Renal pelvis (tissue), 12 donors: ENCODE measurements at places on chromosomes 7 and 10. TPM values are rescaled to one million over a fixed set of nuclear protein-coding genes. Genes with fewer than 3 reads are reported as not detected.

ADCY1 gene
- 3.8 TPM for polyA plus RNA-seq

CALHM2 gene
- polyA plus RNA-seq = 14.3 TPM

SCIN gene
- 144 TPM for polyA plus RNA-seq

EIF5AL1 gene
- polyA plus RNA-seq = 3.4 TPM

CTAGE4 gene
- polyA plus RNA-seq = 10.5 TPM

TAS2R41 gene
- not detected for polyA plus RNA-seq

NUTM2E gene
- polyA plus RNA-seq = 0.81 TPM

THSD7A gene
- 57.5 TPM for polyA plus RNA-seq

MDH2 gene
- 218 TPM for polyA plus RNA-seq

ZNF853 gene
- polyA plus RNA-seq = 17.6 TPM

DNA sequence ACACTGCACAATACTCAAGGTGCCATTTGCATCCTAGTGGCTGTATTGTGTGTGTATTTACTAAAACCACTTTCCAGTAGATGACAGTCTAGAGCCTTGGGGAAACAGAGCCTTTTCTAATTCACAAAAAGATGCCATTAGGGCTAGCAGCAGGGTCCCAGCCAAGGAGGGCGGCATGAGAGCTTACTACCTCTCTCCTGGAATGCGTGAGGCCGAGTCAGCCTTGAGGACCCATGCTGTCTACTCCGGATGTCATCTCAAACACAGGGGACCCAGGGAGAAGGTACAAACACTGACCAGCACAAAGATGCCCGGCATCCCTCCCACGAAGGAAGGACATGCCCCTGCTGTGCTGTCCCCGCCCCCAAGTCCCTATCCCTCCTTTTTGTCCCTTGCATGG, 65.5 kb downstream of the CYCS start:
- DNase-seq = no peak

DNA sequence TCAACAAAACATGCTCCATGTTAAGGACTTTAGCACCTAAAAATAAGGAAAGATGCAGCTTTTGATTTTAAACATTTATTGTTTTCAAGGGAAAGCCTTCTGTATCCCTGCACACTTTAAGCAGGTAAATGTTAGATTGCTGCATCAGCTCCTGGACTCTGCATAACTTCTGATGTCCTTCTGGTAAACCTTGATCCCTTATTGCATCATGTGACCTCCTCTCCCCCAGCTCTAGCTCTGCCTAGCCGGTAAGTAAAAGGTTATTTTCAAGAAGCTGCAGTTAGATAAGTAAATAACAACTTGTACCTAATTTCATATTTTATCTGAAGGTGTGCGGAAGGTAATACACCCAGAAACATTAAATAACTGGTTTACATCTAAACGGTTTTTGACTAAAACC, 37.5 kb downstream of the PDK4 start:
- DNase-seq = no peak

DNA sequence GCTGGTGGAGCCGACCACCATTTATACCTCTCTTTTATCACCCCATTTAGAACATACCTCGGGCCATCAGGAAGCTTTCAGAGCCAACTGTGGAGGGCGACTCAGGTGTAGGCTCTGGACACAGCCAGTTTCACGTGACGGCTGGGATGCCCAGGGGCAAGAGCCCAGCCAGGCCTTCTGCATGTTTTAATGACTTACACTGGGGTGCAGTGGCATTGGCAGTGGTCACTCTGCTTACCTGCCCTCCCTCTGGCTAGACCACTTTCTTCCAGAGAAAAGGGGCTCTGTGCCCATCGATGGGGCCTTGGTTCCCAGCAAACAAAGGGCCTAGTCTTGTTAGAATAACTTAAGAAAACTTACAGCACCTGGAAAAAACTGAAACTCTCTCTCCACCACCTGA, 50.0 kb downstream of the PNLIPRP2 start:
- no peak for DNase-seq

DNA sequence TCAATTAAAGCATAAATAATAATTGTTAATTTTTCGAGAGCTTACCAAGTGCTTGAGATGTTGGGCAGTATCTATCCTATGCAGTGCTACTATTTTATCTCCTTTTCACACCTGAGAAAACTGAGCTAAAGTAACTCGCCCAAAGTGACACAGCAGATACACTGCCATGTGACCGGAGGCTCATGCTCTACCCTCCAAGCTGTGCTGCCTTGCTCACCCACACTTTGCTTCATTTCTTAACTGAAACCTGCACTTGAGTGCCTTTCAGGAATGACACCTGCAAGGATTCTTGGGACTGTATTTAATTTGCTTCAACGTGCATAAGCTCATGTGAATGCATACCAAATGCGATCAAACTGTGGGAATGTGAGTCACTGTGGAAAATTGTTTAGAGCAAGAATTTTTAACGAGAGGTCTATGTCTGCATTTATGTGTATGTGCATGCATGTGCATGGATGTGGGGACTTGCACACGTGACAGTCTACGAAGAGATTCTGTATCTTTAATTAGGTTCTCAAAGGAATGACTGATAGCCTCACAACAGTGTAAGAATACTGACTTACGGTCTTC, 119.2 kb downstream of the ADCYAP1R1 start:
- DNase-seq = no peak

DNA sequence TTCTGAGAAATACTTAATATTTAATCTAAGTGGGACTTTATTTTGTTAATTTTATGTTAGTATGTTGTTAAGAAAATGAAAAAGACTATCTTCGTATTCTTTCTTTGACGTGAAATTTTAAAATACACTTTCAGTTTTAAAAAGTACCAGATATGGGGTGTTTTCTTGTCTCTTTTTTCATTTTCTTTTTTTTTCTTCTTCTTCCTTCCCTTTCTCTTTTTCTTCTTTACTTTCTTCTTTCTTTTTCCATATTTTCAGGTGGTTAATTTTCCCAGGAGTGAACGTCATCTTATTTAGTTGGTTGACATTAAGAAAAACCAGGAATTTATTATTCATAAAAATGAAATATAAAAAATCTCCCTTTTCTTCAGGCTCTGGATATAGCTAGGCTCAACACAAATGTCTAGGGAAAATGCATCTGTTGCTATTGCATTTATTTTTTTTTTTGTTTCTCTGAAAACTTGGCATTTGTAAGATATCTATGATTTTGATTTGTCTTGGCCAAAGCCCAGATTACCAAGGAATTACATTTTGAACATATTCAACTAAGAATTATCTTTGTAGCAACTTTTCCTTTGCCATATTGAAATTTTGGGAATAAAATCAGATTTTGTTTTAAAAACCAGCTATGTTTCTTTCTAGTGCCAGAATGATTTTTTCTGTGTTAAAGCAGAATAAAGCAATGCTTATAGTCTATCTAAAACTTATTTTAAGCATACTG, 241.3 kb upstream of the FOXP2 start:
- no peak for DNase-seq

DNA sequence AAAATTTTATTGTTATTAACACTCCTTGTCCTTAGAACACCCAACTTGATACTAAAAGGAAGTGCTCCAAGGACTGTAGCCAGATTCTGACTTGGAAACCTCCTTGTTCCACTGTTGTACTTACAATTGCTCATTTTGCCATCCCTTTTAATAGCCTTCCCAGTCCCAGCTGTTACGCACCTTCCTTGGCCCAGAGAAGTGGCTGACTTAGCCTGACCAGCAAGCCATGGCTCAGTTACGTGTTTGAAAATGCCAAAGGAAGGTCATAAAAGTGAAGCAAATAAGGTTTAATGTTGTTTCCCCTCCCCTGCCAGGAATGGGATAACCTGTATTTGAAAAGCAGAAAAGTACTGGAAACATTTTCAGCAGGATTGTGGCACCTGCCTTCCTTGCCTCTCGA, 3.7 kb upstream of the ANKRD1 start:
- DNase-seq = no peak

DNA sequence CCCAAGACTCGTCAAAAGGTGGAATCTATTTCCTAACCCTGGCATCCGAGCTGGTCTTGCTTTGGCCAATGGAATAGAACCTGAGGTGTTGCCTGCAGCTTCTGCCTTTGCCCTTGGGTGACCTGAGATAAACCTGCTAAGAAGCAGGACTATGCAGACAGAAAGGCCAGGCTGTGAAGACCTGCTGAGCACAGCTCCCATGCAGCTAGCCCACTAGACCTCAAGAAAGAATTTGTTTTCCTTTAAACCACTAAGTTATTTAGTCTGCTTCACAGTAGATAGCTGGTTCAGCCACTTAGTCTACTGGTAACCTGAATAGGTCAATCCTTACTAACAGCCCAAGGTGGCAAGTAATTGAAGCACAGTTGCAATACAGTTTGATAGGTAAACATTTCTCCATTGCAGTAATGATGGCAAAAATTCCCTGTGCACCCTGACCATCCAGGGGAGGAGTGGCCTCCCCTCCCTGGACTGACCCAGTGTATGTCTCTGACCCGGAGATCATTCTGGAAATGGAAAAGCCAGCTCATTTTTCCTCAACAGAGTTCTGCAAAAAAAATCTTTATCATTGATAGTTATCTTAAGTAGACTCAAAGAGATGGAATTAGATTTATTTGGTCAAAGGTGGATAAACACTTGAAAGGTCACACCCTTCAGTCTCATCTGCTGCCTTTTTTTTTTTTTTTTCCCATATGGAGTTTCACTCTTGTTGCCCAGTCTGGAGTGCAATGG, 20.0 kb downstream of the TNS3 start:
- no peak for DNase-seq
